ENCODE measurements at places on chromosomes 5 and 9.

DNA sequence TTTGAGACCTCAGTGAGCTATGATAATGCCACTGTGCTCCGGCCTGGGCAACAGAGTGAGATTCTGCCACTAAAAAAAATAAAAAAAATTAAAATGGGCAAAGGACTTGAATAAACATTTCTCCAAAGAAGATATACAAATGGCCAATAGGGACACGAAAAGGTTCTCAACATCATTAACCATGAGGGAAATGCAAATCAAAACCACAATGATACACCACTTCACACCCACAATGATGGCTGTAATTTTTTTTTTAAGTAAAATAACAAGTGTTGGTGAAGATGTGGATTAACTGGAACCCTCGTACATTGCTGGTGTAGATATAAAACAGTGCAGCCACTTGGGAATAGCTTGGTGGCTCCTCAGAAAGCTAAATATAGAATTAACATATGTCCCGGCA, 68.0 kb downstream of the SIL1 start:
- no peak for DNase-seq

DNA sequence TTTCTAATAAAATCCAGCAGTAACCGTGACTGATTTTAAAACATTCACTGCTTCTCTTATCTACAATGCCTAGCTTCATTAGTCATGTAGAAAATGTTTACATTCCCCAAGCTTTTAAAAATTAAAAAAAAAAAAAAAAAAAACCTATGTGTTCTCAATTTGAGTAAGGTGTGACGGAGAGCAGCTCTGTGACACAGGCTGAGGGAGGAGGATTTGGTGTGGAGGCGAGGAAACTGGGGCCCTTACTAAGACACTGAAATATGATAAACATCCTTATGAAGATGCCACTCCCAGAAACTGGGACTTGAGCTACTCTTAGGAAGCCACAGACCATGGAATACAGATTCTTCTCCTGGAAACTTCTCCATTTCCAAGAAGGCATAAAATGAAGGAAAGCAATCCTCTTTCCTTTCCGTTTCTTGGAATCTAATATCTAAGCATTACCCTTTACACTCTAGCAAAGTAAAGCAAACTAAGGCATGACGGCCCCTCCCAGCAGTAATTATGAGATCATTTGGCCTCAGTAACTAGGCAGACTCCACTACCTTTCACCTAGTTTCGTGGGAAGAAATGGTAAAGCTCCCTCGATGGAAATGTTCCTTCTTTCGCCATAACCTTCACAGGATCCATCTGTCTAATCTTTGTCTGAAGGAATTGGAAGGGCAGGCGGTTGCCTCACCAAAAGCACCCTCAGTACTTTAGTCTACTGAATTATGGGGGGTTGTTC, 23.5 kb downstream of the GRAMD2B start:
- no peak for DNase-seq

DNA sequence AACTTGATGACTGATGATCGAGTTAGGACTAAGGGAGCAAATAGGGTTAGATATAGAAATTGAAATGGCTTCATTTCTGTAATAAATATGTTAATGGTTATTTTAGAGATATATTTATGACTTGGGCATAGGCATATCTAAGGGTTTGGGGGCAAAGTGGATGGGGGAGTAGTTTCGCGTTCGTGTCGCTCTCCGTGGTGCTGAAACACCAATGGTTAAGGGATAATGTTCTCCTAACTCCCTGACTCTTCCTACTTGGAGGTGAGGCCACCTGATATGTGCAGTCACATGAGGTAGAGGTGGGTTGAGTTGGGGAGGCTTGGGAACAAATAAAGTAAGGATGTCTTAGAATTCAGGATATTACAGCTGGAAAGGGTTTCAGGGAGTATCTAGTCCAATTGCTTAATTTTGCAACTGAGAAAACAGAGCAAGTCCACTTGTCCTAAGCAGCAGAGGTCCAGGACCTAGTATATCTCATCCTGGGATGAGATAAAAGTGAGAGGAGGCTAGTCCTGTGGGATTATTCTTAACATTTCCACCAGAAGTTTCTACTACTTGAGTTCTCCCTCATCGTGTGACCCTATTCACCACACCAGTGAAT, 44.0 kb upstream of the MAP1B start:
- DNase-seq, result no peak

- peak; percentile 48 for DNase-seq
Measured at GRCh38 chr5:41707853-41708603, 162.2 kb downstream of the OXCT1 start.

DNA sequence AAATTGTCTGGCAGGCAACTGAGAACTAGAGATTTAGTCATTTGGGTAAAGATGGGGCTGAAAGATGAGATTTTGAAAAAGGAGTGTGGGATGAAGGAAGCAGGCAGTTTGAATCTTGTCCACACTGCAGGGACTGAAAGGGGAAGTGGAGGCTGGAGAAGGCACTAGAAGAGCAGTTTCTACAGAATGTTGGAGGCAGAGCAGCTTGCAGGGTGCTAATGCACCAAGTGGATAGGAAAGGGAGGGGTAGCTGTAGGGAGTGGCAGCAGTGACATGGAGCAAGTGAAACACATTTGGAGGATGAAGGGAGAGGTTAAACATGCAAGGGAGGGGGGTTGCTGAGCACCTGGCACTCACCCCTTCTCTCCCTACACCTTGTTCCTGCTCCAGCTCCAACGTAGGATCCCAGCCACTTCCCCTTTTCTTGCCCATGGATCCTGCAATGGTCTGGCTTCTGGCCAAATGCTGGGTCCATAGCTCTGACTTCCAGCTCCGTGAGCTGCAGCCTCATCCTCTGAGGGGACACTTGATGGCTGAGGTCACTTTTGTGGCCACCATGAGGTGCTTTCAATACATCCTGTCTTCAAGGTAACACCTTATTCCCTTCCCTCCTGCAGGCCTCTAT, 30.0 kb upstream of the FGD3 start:
- no peak for DNase-seq

GRCh38 chr9:2023532-2023931, 8.4 kb downstream of the SMARCA2 start:
- no peak for DNase-seq

- DNase-seq, result no peak
Measured at GRCh38 chr5:55509796-55510522, 24.8 kb downstream of the PLPP1 start.

DNA sequence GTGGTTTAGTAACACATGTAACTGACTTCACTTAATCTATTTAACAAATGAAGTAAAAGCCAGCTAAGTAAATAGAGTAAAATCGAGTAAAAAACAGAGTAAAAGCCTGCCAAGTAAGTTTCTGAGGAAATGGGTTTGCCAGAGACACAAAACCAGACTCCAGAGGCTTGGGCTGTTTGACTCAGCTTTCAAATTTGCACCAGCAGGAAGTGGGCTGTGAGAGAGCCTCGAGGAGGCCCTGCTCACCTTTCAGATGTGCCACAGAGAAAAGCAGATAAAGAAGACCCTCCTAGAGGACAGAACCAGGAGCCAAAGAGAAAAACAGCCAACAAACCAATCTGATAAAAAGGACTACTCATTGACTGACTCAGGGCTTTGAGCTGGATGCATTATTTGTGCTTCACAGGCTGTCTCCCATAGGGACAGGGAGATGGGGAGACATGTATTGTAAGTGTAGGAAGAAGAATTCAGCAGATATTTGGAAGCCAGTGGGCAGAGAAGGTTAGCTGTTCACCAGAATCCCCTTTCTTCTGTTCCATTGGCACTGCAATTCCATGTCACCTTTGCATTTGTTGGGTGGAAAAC, 14.4 kb upstream of the AMACR start:
- DNase-seq, result no peak

GRCh38 chr9:16866587-16866986, 3.9 kb downstream of the BNC2 start:
- no peak for DNase-seq

- DNase-seq, result no peak
Measured at GRCh38 chr5:10334831-10335230, 18.7 kb upstream of the MARCHF6 start.
